EH (cell line): ENCODE measurements at places on chromosomes 1 and 21.

GRCh38 chr1:2526824-2527555, 594 bp upstream of the PANK4 start:
- DNase-seq: peak; percentile 66

DNA sequence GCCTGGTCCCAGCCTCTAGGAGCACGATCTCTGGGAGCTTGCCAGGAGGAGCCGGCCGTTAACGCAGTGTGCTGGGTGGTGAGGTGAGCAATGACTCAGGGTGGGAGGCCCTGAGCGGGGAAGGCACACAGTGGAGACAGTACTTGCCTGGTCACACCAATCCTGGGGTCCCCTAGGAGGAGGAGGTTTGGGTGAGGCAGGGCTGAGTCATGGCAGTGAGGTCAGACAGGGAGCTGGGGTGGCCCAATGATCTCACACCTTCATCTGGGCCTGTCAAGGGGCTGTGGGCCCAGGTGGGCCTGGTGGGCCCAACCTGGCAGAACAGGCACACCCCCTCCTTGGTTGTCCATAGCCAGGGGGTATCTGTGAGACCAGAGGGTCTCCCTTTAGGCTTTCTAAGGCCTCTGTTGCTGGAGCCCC, 8.6 kb upstream of the EDN2 start:
- DNase-seq: peak; percentile 90

GRCh38 chr1:44592208-44593145, 81.8 kb downstream of the TMEM53 start:
- DNase-seq: no peak

DNA sequence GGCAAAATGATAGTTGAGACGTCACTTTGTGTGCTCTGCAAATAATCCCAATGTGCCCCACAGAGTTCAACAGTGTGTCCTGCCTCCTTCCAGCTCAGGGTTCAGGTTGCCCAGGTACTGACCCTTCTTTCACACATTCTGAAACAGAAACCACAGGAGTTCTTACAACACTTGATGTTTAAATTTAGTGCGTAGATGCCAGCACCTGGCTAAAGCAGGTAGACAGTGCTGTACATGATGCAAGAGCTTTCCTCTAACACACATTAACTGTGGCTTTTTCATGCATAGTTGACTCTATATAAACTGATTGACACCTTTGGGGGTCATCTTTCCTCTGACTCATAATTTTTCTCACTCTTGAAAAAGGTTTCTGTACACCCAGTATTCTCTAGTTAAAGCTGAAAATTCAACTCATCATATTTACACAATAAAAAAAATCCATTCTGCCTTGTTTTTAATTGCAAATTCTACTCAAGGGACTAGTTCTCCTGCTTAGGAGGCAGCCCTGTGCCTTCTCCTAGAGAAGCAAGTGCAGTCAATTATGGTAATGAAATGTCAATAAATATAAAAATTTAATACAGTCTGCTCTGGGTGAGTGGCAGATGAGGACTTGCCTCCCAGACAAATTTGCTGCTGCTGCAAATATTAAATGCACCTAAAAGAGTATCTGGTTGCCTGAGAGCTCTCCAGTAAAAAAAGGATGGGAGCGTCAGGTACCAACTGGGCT, 91.4 kb downstream of the NR5A2 start:
- no peak for DNase-seq

GRCh38 chr1:227304665-227305064, 13.6 kb downstream of the CDC42BPA start:
- no peak for DNase-seq

- no peak for DNase-seq
Measured at GRCh38 chr1:48105165-48105564, 108.0 kb upstream of the TRABD2B start.

- DNase-seq: no peak
Measured at GRCh38 chr1:154748405-154748775, 121.7 kb downstream of the KCNN3 start.

DNA sequence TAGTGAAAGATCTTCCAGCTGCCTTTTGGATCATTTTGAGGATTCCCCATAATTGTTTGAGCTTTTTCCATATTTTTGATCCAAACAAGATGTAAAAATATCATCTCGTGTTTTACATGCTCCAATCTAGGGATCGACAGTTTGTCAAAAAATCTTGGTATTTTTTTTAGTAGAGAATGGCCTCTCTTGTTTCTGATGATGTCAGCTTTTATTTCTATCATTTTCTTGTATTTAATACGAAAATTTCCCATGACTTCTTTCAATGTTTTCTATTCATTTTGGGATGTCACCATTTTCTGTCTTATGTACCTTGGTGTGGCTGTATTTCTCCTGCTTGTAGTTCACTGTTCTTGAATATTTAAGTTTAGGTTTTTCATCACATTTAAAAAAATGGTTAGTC, 812.0 kb upstream of the NCAM2 start:
- no peak for DNase-seq

DNA sequence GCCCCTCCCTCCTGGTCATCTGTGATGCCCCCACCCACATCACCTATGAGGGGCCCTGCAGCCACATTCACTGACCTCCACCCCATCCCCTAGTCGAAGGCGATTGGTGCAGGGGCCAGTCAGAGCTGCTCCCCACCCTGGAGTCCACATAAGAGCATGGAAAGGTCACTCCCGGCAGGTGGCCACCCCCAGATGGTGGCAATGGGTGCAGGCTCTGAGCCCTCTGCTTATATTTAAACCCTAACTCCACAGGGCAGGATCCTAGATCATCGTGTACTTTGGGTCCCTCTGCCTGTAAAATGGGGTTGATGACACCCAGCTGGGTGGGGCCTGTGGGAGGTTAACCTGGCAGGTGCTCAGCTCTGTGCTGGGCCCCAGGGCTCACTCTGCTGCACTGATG, 186.8 kb upstream of the C1orf174 start:
- DNase-seq: no peak

- no peak for DNase-seq
Measured at GRCh38 chr1:90720145-90720636, 3.1 kb upstream of the BARHL2 start.

DNA sequence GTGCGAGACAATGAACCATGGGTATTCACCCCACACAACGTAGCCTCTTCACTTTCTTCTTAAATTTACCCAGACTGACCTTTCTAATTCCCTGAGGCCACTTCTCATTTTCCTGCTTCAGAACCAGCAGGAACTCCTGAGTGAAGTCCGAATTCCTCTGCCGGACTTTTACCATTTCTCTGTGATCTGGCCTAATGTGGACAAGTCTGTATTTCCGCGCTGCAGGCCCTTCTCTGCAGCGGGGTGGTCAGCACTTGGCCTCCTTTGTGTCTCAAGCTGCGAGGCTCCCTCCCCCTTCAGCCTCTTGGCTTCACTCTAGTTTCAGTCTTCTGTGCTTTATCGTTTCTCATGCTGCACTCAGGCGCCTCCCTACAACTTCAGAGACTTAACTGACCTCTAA, 9.4 kb upstream of the CTBS start:
- DNase-seq: peak; percentile 22

DNA sequence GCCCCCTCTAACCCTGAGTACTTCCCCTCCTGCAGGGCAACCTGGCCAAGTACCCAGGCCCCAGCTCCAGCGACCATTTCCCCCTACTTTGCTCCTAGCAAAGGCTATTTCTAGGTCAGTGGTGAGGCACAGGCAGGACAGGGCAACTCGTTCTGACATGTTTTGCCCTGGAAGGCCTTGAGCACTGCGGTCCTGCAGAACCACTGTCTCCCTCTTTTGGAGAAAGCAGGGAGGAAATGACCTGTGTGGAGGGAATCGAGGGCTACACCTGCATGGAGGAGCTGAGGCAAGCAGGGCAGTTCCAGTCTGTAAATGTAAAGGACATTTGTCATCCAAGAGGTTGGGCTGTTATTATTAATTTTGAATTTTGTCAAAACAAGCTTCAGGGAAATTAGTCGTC, 99.1 kb downstream of the PPIAL4G start:
- no peak for DNase-seq

- DNase-seq: peak; percentile 45
Measured at GRCh38 chr1:184199438-184200085, 148.0 kb downstream of the TSEN15 start.
